ENCODE measurements at places on chromosomes 5 and 9.
A peak's percentile ranks its signal among the peaks of the same experiment; 100 is the strongest.

DNA sequence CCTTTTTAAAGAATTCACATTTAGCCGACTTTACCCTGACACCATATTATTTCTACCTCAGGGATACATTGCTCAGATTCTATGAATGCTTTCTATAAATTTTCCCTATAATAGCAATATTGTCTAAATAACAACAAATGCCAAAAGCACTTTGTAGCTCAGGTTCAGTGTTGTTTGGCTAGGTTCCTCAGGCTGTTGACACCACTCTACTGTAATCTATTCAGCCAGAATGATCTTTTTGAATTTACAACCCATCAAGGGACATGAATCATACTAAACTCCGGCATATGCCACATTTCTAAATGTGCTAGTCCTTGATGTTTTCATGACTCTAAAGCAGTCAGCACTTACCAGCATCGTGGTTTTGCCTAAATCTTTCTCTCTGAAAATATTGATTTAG is 641.5 kb upstream of the CDH10 start:
- DNase-seq: no peak

- no peak for DNase-seq
Measured at GRCh38 chr5:76482984-76483383, 79.9 kb downstream of the IQGAP2 start.

GRCh38 chr5:130102960-130103359 is 198.7 kb downstream of the CHSY3 start:
- DNase-seq: no peak

GRCh38 chr5:38414348-38414747 is 142.1 kb downstream of the LIFR start:
- no peak for DNase-seq

DNA sequence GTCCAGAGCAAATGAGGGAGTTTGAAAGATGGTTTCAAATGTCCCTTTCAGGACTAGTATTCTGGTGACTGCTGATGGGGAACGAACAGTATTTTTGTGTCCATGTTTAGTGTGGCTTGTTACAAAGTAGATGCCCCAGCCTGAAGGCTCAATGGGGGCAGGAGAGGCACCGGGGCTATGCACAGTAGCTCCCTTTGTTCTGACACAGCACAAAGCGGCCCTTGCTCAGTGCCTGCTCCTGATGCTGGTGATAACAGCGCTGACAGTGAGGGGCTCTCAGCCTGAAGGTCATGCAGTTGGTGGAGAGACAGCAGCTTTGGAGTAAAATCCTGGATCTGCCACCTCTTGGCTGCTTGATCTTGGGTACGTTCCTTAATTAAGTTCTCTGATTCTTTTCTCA is 188.9 kb downstream of the SLIT3 start:
- DNase-seq: no peak

- DNase-seq: no peak
Measured at GRCh38 chr5:73435759-73436534, 12.6 kb downstream of the FOXD1 start.

GRCh38 chr9:133731876-133732638 is 6.1 kb downstream of the SARDH start:
- peak; percentile 73 for DNase-seq

- no peak for DNase-seq
Measured at GRCh38 chr9:13952906-13953305, 361.0 kb downstream of the NFIB start.

- DNase-seq: no peak
Measured at GRCh38 chr5:181163487-181164075, 16.2 kb downstream of the OR2V2 start.

DNA sequence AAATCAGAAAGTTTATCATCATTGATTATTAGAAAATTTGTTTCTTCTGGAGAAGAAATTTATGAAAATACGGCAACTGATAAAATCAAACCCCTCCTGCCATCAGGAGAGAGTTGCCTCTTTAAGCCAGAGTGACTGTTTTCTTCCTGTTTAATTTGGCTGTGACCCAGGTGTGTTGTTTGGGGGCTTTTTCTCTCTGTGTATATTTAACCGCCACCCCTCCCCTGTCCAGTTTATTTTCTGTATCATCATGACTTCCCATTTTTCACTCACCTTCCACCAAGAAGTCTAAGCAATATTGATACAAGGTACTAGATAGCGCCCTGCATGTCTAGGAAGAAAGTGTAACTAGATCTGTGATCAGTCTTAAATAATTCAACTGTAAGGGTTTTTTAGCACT is 50.1 kb downstream of the FAM78A start:
- no peak for DNase-seq

GRCh38 chr5:137223324-137224295 is 275.5 kb downstream of the SPOCK1 start:
- DNase-seq: no peak

GRCh38 chr9:132404228-132404881 is 2.3 kb downstream of the TTF1 start:
- DNase-seq: no peak

GRCh38 chr5:157279605-157280239 is 13.8 kb downstream of the CYFIP2 start:
- DNase-seq: no peak

DNA sequence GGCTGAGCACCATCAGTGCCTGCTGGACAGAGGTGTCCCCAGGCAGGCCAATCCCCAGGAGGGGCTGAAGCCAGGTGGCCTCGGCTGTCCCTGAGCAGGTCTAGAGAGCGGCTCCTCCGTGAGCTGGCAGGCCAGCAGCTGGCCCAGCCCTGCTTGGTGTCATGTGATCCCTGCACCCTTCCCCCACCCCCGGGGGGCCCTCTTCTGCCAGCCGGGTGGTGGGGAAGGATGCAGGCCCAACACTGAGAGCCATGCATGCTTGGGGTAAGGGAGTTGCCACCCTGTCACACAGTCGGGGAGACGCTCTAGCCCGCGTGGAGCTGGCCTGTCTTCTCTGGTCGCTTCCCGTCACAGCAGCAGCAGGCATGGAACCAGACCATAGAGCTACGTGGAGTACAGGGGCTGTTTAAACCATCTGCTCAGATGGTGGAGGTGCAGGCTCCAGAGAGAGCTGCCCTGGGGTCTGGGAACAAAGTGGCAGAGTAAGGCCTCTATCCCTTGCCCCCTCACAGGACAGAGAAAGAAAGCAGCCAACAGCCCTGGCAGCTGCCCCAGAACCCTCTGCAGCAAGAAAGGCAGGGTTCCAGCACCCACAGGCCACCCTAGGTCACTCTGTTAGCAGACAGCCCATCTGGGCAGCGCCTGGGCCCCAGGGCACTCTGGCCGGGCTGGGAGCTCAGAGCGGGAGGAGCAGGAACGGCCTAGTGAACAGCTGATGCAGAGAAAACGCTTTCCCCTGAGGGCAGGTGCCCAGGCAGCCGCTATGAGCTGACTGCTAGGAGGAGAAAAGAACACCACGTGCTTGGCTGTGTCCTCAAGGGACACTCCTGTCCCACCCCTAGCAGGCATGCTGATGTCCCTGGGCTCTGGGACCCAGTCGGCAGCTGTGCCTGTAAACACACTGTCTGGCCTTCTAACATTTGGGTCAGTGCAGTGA is 6.8 kb downstream of the RALGDS start:
- no peak for DNase-seq

GRCh38 chr5:177371120-177372033 is 12.9 kb upstream of the SLC34A1 start:
- no peak for DNase-seq

- DNase-seq: no peak
Measured at GRCh38 chr5:12242950-12243888, 339.0 kb upstream of the CTNND2 start.

- DNase-seq: no peak
Measured at GRCh38 chr5:174195517-174195916, 150.0 kb downstream of the NSG2 start.

- DNase-seq: peak; percentile 70
Measured at GRCh38 chr5:43041669-43042175, 1.6 kb upstream of the ANXA2R start.

DNA sequence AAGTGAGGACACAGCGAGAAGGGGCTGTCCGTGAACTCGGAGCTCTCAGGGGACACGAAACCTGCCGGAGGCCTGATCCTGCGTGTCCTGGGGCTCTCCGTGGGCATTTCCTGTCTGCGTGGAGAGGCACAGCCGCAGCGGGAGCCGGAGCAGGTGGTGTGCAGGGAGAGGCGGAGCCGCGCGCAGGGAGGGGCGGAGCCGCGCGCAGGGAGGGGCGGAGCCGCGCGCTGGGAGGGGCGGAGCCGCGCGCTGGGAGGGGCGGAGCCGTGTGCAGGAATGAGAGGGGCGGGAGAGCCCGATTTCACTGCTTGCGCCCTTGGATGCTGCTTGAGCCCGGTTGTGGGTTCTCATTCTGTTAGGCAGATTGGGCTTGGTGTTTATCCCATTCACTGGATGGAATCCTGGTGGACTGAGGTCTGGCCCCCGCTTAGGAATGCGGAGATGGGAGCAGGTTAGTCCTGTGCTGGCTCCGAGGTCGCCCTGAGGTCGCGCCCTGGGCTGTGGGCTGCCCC is 26.7 kb downstream of the NDUFS6 start:
- DNase-seq: no peak

- peak; percentile 54 for DNase-seq
Measured at GRCh38 chr5:167049043-167049663, 1242.3 kb upstream of the WWC1 start.

DNA sequence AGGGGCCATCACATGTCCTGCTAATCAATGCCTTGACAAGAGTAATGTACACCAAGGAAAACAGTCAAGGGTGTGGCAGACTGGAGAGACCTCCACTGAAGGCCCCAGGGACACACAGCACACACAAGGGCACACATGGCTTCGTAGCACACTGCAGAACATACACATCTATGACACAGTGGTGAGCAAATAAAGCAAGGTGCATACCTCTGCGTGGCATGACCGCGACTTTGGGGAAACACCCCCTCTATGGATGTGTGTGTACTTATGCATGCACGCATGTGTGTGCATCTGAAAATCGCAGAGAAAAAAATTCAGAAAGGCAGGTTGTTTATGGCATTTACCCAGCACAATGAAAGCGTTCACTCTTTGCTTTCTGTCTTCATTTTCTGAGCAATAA is 20.5 kb downstream of the SEMA4D start:
- DNase-seq: no peak

DNA sequence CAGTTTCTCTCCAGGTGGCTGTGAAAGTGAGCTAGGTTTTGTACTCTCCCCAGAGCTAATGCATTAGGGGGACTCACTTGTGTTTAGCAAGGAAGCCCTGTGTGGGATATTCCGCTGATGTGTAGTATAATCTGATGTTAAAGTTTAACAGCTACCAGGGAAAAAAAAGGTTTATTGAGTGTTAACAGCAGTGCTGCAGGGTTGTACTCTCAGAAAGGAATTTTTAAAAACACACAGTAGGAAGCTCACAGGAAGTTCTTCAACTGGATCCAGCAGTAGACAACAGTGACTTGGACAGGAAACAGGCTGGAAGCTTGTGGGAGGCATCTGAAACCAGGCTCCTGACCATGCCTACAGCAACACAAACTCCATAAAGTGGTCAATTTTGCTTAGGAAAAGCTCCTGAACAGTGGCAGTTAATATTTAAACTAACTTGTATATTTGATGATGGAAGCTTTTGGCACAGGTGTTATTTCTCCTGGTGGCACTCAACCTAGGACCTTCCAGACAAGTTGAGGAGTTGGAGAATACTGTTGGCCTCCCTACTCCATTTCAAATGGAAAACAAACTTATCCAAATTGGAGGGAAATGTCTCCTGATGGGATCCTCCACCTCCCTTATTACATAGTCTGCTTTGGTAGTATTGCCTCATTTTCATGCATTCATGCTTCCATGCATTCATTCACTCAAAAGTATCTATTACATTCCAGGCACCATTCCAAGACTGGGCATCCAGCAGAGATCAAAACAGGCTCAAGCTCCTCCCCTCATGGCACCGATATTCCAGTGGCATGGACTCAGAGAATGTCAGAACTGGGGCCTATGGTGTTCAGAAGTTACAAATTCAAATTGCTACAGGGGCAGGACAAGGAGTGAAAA is 54.7 kb downstream of the FOXD1 start:
- DNase-seq: peak; percentile 16

DNA sequence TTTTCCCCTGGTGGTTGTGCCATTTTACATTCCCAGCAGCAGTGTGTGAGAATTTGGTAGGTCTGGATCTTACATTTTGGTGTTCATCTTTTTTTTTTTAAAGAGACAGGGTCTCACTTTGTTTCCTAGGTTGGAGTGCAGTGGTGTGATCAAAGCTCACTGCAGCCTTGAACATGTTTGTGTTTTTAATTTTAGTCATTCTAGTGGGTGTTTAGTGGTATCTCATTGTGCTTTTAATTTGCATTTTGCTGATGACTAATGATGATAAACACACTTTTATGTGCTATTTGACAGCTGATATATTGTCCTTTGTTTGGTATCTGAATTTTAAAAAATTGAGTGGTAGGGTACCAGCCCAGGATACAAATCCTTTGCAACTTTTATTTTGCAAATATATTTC is 53.4 kb upstream of the POMT1 start:
- no peak for DNase-seq

GRCh38 chr9:15738011-15738410 is 185.2 kb downstream of the CCDC171 start:
- DNase-seq: no peak

DNA sequence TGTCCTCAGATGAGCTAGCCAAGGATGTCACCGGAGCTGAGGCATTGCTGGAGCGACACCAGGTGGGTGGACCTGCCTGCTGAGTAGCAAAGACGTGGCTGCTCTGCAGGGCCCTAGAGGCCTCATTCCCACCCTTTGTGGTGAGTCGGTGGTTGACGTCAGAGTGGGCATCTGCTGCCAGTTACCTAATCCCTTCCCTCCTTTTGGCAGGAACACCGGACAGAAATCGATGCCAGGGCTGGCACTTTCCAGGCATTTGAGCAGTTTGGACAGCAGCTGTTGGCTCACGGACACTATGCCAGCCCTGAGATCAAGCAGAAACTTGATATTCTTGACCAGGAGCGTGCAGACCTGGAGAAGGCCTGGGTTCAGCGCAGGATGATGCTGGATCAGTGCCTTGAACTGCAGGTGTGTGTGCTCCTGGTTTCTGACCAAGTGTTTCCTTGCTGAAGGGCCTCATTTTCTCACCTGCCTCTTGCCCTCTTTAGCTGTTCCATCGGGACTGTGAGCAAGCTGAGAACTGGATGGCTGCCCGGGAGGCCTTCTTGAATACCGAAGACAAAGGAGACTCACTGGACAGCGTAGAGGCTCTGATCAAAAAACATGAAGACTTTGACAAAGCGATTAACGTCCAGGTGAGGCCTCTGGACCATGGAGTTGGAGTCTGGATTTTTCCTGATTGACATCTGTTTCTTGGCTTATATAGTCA is 48.9 kb downstream of the DYNC2I2 start:
- no peak for DNase-seq

GRCh38 chr5:38148021-38148625 is 110.2 kb upstream of the EGFLAM start:
- DNase-seq: no peak

GRCh38 chr5:149680810-149681221 is 49.3 kb upstream of the PPARGC1B start:
- DNase-seq: no peak

- DNase-seq: no peak
Measured at GRCh38 chr9:20043461-20043860, 254.6 kb upstream of the SLC24A2 start.
